Activated CD4-positive, CD25-positive, alpha-beta regulatory T cell treated with anti-CD3 and anti-CD28 coated beads, Interleukin-2, amount 50 U/mL, for 72 hours (primary cell): ENCODE measurements at places on chromosomes 13 and 19.
A peak's percentile ranks its signal among the peaks of the same experiment; 100 is the strongest.

GRCh38 chr19:29436591-29437103 is 89.1 kb upstream of the VSTM2B start:
- no peak for DNase-seq

DNA sequence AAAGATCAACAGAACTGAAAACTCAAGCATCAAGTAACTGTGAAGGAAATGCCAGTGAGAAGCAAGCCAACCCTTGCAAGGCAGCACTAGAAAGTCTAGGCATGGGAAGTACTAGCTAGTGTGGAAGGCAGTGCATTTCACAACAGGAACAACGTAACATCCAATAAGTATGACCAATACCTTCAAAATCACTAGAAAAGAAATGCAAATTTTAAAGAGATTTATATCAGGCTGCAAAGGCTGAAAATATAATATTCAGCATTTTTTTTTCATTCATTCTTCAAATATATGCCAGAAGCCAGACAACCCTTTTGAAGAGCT is 121.9 kb downstream of the DLEU7 start:
- DNase-seq = no peak

DNA sequence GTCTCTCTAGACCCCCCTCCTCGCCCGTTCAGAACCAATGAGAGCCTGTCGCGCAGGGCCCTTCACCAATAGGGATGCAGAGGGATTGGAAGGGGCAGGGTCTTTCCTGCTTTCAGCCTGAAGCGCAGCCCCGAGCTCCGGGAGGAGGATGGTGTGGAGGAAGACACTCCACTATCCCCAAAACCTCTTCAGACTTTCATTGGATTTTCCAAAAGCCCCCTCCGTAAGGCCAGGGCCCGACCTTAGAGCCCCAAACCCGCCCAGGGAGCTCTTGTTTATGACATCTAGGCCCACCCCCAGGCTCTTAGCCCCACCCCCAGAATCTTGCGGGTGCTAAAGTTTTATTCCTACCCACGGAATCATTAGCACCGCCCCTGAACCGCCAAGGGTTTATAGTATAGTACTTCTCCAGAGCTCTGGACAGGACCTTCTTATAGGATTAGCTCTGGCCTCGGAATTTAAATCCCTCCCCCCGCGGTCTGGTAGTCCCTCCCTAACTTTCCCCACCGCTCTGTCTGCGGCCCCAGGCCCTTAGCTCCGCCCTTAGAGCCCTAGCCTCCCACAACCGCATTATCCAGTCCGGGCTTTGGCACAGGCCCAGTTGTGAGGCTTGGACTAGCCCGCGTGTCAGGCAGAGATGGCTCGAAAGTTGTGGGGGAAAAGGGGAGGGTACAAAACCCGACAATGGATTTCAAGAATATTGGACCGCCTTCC is 6.6 kb upstream of the EML2 start:
- DNase-seq = peak; percentile 75

DNA sequence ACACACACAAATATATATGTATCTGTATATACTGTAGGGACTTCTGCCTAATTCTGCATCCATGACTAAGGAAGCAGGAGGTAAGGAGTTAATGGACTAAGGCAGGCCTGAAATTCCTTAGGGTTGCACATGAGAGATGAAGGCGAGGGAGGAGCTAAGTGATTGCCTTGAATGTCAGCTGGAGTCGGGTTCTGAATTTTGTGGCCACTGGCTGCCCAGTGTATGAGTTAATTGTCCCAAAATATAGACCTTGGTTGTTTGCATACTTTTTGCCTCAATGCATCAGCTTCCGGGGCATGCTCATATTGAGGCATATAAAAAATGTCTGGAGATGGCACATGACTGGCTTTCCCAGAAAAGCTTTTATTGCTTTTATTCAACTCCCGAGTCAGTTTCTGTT is 245.5 kb downstream of the TDRD3 start:
- no peak for DNase-seq

DNA sequence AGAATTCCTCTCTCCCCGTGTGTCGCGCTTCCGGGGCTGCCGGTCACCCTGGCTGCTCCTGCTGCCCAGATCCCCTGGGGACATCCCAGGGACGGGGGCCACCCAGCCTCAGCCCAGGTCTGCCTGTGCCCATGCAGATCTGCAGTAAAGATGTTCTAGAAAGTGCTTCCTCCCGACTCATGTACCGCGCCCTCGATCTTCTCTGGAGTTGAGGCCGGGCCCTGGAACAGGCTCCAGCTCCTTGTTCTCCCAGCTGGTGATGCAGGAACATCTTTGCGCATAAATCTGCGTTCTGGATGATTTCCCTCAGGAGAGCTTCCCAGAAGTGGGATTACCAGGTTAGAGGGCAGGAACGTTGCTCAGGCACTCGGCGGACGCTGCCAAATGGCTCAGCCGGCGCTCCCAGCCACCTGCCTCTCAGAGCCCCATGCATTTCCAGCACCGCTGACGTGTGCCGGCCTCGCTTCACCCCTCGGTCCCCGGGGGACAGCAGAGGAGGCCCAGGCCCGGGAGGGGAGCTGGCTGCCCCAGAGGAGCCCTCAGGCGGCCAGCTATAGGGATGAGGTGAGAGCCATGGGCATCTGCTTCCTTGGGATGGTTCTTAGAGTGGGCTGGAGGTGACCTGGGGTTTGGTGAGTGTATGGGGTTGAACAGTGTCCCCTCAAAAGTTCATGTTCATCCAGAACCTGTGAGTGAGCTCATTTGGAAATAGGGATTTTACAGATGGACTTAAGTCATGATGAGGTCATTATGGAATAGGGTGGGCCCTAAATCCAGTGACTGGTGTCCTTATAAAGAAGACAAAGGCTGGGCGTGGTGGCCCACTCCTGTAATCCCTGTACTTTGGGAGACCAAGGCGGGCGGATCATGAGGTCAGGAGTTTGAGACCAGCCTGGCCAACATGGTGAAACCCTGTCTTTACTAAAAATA is 42.6 kb downstream of the CRTC1 start:
- no peak for DNase-seq

DNA sequence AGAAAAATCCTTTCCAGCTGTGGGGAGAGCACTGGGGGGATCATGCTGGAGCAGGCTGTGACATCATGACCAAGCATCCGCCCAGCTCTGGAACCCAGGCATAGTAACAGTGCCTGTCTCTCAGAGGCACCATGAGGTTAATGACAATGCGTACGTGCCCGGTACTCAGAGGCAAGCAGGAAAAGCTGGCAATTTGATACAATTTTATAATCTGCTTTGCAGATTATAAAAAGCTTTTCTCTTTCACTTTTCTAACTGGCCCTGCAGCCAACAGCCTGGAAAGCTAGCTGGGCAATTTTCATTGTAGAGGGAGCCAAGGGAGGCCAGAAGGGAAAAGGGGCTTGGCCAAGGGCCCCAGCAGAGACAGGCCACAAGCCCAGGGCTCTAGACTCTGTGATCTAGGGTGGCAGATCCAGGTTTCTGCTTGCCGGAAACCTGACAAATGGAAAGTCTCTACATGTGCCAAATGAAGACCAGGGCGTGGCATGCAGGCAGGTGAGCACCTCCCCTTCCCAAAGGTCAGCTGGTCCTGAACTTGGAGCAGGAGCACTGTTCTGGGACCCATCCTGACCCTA is 22.7 kb downstream of the VRK3 start:
- no peak for DNase-seq

GRCh38 chr19:6516659-6517291 is 14.1 kb upstream of the TNFSF9 start:
- peak; percentile 95 for DNase-seq

- DNase-seq = no peak
Observed at GRCh38 chr19:35228177-35228930, at the start of gene FAM187B. FAM187B (minus strand) TSS chr19:35228739; CDS start chr19:35228680, 59 bp downstream.

GRCh38 chr13:96904232-96904631 is 90.0 kb downstream of the OXGR1 start:
- DNase-seq = no peak

DNA sequence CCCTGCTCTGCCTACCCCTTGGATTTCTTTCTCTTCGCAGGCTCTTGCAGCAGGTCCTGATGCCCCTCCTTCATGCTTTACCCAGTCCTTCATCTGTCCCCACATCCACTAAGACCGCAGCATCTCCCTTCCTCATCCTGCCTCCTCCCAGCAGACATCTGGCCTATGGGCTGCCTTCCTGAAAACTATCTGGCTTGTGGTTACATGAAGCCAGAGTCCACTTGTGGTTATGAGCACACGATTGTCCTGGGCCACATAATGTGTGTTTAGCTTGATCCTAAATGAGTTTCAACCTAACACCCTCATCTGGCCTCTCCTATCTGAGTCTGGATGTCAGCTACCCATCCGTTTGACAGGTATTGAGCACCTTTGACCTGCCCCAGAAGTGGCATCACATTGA is 5.5 kb upstream of the ZNF175 start:
- no peak for DNase-seq

- DNase-seq = no peak
Observed at GRCh38 chr13:53276265-53276664, 247.7 kb downstream of the OLFM4 start.

DNA sequence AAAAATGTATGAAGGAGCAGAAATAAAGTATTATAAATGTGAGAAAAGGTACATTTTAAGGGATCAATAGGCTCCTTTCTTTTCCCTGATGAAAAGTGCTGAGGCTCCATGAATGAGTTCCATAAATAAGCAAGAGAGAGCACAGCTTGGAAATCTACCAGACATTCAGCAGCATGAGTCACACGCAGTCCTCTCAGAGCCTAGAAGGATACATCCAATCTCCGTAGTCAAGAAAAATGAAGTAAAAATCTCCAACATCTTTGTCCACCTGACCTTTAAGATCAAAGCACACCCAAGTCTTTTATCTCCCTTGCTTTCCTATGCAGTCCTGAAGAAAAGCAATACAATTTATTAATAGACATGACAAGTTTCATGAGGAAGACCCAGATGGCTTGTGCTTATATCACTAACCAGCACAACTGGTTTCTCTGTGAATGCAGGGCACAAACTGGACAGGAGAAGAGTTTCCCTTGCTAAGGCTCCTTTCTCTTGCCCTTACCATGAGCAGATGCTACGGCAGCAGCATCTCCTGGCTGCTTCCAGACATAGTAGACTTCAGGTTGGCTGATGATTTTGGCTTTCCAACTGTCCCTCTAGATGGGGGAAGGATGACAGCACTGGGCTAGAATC is 730.8 kb downstream of the EFNB2 start:
- no peak for DNase-seq

DNA sequence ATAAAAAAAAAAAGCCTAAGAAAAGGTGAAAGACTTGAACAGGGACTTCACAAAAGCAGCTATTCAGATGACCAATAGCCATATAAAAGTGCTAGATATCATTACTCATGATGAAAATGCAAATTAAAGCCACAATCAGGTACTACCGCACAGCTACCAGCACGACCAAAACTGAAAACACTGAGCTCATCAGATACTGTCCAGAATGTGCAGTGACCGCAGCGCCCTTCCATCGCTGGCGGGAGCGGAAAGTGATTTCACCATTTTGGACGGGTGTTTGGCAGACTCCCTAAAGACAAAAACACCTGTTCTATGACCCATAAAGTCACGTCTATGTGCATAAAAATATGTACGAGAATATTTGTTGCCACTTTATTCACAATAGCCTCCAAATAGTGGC is 60.7 kb downstream of the SLC6A16 start:
- no peak for DNase-seq

DNA sequence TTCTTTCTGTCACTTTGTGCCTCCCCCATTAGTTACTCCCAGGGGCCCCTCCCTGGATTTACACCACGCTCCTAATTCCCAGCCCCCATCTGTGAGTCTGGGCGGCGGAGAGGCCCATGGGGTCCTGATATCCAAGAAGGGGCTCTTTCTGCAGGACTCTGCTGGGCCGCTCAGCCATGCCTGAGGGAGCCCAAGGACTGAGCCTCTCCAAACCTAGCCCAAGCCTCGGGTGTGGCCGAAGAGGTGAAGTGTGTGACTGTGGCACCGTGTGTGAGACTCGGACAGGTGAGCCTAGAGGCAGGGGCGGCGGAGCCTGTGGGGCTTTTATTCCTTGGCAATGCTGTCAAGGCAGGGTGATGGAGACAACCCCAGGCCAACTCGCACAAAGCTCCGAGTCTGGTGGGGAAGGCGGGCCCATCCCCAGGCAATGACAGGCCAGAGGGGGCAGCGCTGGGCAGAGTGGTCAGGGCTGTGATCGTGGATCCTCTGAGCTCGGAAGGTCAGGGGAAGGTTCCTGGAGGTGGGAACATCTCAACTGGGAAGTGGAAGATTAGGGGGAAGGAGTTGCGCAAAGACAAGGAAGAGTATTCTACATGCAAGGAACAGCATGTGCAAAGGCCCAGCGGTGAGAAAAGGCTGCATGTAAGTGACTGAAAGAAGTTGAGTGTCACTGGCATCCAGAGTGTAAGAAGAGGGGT is 1.6 kb downstream of the PLEKHG2 start:
- DNase-seq = no peak

DNA sequence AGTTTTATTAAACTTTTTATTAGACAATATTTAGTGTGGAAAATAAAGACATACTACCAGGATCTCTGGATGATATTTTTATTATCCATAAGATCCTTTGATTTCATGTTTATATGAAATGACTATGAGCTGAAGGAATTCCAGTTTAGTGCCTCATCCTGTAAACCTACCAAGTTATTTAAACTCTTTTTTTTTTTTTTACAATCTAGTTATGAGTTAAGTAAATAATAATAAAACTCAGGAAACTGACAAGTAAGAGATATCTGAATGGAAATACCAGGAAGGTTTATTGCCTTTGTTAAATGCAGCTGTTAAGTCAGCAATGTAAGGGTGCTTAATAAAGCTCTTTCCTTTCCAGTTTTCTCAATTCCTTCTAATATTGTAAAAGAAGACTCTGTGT is 53.9 kb downstream of the RXFP2 start:
- DNase-seq = no peak

- DNase-seq = no peak
Observed at GRCh38 chr19:2415281-2415972, 12.0 kb downstream of the TIMM13 start.

DNA sequence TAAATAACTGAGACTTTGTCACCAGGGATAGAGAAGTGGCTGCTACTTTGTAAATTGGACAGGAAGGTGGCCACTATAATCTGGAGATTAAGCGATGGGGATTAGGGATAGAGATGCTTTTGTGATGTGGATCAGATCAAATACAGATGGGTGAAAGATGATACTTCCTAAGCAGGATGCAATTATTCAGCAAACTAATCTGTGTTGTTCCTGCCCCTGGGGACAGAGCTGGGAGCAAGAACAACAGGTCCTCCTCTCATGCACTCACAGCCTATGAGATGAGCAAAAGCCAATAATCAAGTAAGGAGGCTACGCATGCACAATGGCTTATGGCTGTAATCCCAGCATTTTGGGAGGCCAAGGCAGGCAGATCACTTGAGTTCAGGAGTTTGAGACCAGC is 4.6 kb downstream of the RGL3 start:
- DNase-seq = no peak

- DNase-seq = no peak
Observed at GRCh38 chr19:53655042-53655665, 23.4 kb downstream of the DPRX start.

GRCh38 chr19:4878491-4878968 is 11.1 kb upstream of the PLIN3 start:
- no peak for DNase-seq

- no peak for DNase-seq
Observed at GRCh38 chr19:14097532-14098151, 7.1 kb upstream of the SAMD1 start.

GRCh38 chr19:33727331-33727998 is 69.2 kb upstream of the KCTD15 start:
- no peak for DNase-seq
